ENCODE measurements at places on chromosomes 6 and 20. TPM values are rescaled to one million over a fixed set of nuclear protein-coding genes. Genes with fewer than 3 reads are reported as not detected.

The PBOV1 gene
- total RNA-seq = not detected

DNA sequence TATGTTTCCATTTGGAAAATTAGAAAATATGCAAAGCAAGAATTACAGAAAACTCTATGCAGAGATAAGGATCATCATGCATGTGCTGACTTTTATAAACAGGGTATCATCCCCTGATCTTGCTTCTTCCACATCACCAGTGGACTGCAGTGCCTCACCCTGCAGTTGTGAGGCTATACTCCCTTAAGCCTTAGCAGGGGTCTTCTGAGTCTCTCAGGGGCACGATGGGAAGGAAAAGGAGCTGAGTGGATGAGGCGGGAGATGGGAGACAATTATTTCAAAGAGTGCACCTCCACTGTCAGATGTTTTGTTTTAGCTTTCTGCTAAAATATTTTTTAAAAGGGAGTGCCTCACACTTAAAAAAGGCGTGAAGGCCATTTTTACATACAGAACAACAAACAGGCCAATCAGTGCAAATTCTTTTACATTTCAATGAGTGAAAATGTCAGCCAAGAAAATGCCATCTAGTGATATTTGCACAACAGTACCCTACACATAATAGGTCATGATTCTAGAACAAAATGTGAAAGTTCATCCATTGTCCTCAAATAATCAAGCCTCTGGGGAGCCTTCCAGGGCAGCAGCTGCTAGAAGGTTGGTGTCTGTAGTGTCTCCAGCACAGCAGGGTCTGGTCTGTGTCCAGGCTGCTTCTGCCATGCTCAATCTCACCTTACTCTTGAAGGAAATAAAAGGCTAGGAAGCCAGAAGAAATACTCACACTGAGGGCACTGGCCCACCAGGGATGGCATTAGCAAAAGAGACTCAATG is 13.2 kb upstream of the SERPINB9 start:
- no peak overlapping the region for H3K4me3 ChIP-seq
- no peaks in the 10 kb centered on the region for H3K27me3 ChIP-seq
- H3K4me1 ChIP-seq = no peaks in the 10 kb centered on the region
- no peaks in the 10 kb centered on the region for H3K36me3 ChIP-seq
- H3K27ac ChIP-seq = no peak overlapping the region
- no peak for DNase-seq

GRCh38 chr6:149012040-149012545 is 265.3 kb downstream of the UST start:
- H3K4me3 ChIP-seq = no peak overlapping the region
- no peak overlapping the region for H3K27ac ChIP-seq
- DNase-seq = no peak
- H3K36me3 ChIP-seq = no peaks in the 10 kb centered on the region
- H3K27me3 ChIP-seq = no peaks in the 10 kb centered on the region

The CTAGE9 gene
- total RNA-seq = not detected

DNA sequence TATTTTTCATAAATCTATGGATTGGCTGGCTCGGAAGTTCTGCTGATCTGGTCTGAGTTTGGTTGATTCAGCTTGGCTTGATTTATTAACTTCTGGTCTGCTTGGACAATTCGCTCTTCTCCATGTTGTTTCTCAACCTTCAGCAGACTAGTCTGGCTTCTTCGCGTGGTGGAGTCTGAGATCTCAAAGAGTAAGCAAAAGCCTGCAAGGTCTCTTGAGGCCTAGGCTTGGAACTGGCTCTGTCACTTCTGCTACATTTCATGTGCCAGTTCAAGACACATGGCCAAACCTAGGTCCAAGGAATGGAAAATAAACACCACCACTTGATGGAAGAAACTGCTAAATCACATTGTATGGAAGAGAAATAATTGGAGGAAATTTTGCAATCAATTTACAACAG is 115.1 kb upstream of the JAG1 start:
- H3K27me3 ChIP-seq = no peaks in the 10 kb centered on the region
- no peaks in the 10 kb centered on the region for H3K4me1 ChIP-seq
- no peak overlapping the region for H3K27ac ChIP-seq
- no peaks in the 10 kb centered on the region for H3K36me3 ChIP-seq
- no peak for DNase-seq

DNA sequence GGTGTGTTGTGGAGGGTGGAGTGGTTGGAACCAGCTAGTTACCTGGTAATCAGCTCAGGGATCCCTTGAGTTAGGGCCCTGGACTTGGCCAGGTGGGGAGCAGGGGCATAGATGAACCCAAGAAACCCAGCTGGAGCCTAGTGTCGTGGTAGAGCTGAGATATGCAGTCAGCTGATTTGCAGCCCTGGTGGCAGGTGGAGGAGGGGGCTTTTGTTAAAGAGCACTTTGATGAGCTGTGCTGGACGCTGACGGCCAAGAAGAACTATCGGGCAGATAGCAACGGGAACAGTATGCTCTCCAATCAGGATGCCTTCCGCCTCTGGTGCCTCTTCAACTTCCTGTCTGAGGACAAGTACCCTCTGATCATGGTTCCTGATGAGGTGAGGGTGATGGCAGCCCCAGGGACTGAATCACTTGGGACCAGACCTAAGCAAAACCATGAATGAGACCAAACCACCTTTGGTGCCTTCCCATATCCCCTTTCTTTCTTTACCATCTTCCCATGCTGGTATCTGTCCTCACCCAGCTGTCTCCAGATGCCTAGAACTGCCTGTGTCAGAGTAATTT is 12.7 kb downstream of the DEF6 start:
- no peak overlapping the region for H3K27ac ChIP-seq
- no peak for DNase-seq
- no peak overlapping the region for H3K4me3 ChIP-seq
- H3K4me1 ChIP-seq = no peaks in the 10 kb centered on the region

DNA sequence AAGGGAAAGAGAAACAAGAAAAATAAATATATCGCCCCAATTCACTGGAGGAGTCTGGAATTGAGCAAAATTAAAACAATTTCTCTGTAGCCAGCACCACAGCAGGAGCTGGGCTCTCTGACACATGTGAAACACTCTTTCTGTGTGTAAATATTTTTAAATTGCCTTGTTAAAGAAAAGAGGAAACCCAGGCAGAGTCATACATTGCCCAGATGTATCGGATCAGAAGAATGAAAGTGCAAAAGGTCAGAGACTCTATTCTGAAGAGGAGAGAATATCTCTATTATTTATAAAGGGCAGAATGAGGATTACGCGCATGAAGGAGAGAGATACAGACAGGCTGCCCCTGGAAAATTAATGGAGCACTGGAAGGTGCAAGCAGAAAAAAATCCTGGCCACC is 127.0 kb upstream of the MAN1A1 start:
- H3K4me1 ChIP-seq = no peaks in the 10 kb centered on the region
- H3K27ac ChIP-seq = no peak overlapping the region
- H3K36me3 ChIP-seq = no peaks in the 10 kb centered on the region
- no peak overlapping the region for H3K4me3 ChIP-seq

The ARMC12 gene
- 1.6 TPM for total RNA-seq

GRCh38 chr6:144675231-144675861 is 390.2 kb downstream of the UTRN start:
- no peak overlapping the region for H3K27ac ChIP-seq
- H3K4me3 ChIP-seq = no peak overlapping the region
- no peaks in the 10 kb centered on the region for H3K36me3 ChIP-seq
- DNase-seq = no peak
- no peaks in the 10 kb centered on the region for H3K27me3 ChIP-seq
- H3K4me1 ChIP-seq = no peaks in the 10 kb centered on the region

GRCh38 chr6:112877134-112878100 is 530.3 kb downstream of the RFPL4B start:
- no peak overlapping the region for H3K27ac ChIP-seq
- H3K36me3 ChIP-seq = no peaks in the 10 kb centered on the region
- no peaks in the 10 kb centered on the region for H3K27me3 ChIP-seq
- no peaks in the 10 kb centered on the region for H3K4me1 ChIP-seq
- H3K4me3 ChIP-seq = no peak overlapping the region

- peaks cover 6% of the 10 kb centered on the region for H3K4me1 ChIP-seq
- no peaks in the 10 kb centered on the region for H3K27me3 ChIP-seq
- DNase-seq = no peak
- H3K27ac ChIP-seq = no peak overlapping the region
Observed at GRCh38 chr6:119310486-119311036, 39.0 kb downstream of the MAN1A1 start.

- no peaks in the 10 kb centered on the region for H3K36me3 ChIP-seq
- H3K27me3 ChIP-seq = no peaks in the 10 kb centered on the region
- H3K4me3 ChIP-seq = no peak overlapping the region
- peaks cover 5% of the 10 kb centered on the region for H3K4me1 ChIP-seq
Observed at GRCh38 chr6:170270984-170271593, 19.8 kb downstream of the DLL1 start.

The GABBR1 gene
- total RNA-seq = 184 TPM

The SLC12A5 gene
- not detected for total RNA-seq

- H3K27me3 ChIP-seq = no peaks in the 10 kb centered on the region
- DNase-seq = no peak
- H3K27ac ChIP-seq = no peak overlapping the region
- no peak overlapping the region for H3K4me3 ChIP-seq
- H3K36me3 ChIP-seq = no peaks in the 10 kb centered on the region
- H3K4me1 ChIP-seq = no peaks in the 10 kb centered on the region
Observed at GRCh38 chr6:129429956-129430355, 280.0 kb downstream of the ARHGAP18 start.

DNA sequence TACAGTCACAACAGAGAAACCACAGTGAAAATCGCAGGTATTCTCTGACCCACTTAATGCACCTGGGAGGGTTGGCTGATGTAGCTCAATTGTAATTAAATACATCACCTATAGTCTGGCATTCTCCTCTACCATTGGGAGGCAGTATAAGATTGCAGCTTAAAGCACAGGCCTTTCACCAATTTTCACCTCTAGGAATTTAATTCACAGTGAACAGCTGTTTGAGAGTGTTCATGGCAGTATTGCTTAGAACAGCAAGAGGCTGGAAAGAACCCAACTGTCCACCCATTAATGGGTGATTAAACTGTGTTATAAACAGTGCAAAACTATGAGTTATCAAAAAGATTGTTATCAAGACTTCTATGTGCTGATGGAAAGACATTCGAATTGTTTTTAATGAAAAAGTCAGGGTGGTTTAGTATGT is 2.0 kb downstream of the EDEM2 start:
- H3K4me1 ChIP-seq = peaks cover 9% of the 10 kb centered on the region
- DNase-seq = no peak
- no peaks in the 10 kb centered on the region for H3K36me3 ChIP-seq
- H3K27ac ChIP-seq = peak overlapping the region; percentile 41

- H3K4me3 ChIP-seq = no peak overlapping the region
- H3K36me3 ChIP-seq = no peaks in the 10 kb centered on the region
- peaks cover 4% of the 10 kb centered on the region for H3K4me1 ChIP-seq
Observed at GRCh38 chr20:17843246-17844132, 125.1 kb downstream of the SNX5 start.

DNA sequence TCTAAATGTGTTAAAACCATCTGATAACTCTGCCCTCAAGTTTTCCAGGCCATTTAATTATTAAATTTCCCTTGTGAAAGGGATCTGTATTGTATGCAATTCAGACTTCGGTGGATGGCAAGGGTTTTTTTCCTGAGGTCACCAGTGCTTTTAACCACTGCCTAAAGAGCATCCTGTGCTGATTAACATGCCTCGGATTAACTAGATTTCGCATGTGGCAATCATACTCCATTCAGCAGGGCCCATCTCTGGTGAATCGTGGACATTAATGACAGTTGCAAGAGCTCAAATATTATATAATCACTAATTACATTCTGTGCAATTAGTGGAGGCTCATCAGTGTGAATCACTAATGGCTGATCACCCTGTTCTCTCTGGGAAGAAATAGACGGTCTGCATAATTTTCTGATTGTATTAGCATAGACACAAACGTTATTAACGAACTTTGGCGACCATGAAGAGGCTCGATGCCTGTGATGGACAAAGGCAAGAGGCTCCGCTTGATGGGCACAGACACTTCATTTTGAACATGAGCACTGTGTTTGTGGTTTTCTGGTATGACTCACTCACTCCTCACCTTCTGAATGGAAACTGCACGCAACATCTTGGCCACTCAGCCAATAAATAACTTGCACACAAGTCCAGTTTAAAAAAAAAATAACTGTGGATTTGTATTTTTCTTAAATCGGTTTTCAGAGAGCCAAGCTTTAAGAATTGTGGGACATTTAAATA is 31.4 kb downstream of the LINC00237 start:
- H3K4me1 ChIP-seq = no peaks in the 10 kb centered on the region
- no peaks in the 10 kb centered on the region for H3K36me3 ChIP-seq
- H3K27me3 ChIP-seq = no peaks in the 10 kb centered on the region
- no peak overlapping the region for H3K4me3 ChIP-seq
- no peak overlapping the region for H3K27ac ChIP-seq

- no peaks in the 10 kb centered on the region for H3K4me1 ChIP-seq
- no peaks in the 10 kb centered on the region for H3K27me3 ChIP-seq
- DNase-seq = no peak
- H3K4me3 ChIP-seq = no peak overlapping the region
- no peak overlapping the region for H3K27ac ChIP-seq
- H3K36me3 ChIP-seq = no peaks in the 10 kb centered on the region
Observed at GRCh38 chr20:16392346-16392745, 180.9 kb downstream of the KIF16B start.

DNA sequence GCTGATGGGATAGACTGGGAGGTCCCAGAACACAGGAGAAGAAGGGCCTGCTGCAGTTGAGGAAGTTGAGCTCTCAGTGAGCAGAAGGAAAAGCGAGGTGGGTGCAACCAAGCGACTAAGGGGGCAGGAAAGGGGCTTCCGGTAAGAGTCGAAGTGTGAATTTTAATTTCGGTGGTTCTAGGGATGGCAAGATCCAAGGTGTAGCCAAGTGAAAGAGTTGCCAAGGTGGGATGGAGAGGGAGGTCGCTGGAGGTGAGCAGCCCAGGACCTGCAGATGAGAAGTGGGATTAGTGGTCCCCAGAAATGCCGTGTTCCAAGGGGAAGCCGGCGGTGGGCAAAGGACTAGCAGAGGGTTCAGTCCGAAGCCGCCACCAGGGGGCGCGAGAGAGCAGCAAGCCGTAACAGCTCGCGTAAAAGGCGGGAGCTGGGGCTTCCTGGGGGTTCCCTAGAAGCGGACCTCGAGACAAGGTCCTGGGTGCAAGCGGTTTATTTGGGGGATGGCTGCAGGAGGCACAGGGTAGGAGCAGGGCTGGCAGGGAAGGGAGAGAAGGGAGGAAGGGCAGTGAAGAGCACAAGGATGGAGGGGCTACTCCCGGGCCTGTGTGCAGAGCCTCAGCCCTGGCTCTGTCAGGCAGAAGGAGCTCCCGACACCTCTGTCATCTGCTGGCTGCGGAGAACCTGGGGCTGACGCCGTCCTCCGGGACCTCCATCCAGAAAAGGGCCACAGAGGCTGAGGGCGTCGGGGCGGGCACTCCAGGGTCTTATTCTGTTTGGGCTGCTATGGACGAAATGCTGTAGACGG is 103.6 kb downstream of the PAX1 start:
- H3K27ac ChIP-seq = no peak overlapping the region
- H3K4me1 ChIP-seq = no peaks in the 10 kb centered on the region
- no peak for DNase-seq
